Activated CD8-positive, alpha-beta memory T cell treated with anti-CD3 and anti-CD28 coated beads for 4 hours (primary cell): ENCODE measurements at places on chromosomes 7 and 10.

DNA sequence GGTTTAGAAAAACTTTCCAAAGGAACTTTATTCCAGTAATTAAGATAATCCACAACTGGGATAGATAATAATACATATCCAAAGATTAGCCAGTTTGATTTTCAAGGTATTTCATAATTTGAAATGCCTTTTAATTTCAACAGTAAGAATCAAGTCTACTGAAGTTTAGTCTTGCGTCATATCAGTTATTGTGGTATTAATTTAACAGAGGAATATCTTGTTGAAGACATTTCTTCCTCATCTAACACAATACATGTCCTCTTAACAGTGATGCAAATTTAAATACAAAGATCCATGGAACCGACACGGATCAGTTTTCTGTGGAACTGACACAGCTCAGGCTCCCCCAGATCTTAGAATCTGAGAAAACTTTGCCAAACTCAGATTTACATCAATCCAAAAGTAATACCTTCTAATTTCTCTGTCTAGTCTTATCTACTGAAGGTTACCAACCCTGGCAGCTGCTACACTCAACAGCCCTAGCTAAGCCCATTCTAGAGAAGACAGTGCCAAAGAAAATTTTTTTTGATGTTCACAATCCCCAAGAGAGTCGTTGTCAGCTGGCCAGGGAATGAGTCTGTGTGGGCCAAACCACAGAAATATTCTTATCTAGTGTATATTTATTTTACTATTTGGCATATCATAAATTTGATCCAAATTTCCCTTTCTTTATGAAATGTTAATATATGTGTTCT lies 365.2 kb upstream of the MEOX2 start:
- DNase-seq: no peak

DNA sequence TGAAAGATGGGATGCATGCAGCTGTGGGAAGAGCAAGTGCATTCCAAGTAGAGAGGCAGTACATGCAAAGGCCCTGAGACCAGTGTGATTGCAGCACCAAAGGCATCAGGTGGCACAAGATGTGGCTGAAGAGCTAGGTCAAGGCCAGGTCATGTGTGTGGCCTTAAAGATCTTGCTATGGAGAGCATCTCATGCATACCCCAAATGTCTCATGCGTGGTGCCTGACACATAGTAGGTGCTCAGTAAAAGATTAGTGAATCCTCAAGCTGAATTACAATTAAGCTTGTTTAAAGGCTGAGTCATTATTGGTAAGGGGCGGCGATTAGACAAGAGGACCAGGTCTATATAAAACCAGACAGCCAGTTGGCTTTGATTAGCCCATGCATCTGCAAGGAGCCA lies 336.6 kb downstream of the FGFR2 start:
- DNase-seq: no peak

DNA sequence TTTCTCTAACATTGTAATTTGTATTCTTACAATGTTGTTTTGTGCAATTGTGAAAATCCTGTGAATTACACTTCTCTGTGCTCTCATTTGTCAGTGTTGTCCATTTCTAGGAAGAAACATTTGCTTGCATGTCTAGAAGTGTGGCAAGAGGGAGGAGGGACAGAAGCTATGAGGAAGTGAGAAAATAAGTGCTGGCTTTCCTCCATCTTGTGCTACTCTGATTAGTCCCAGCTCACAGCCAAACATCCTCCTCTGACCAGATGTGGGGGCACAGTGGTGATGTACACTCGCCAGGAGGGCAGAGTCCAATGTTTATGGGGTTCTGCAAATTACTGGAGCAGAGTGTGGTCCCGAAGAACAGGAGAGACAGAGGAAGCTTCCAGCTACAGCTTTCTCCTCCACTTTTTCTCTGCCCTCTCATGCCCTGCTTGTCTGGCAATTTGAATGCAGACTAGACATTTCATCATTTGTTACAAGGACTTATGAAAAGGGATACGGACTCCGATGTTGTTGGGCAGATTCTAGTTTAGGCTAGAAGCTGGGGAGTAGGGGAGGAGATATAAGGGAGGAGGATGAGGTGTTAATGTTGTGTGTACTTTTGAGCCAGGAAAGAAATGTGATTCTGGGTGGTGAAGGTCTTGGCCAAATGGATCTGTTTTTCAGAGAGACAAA lies 131.0 kb upstream of the C1GALT1 start:
- no peak for DNase-seq

GRCh38 chr7:80087051-80087770 lies 47.4 kb upstream of the GNAI1 start:
- no peak for DNase-seq

- DNase-seq: no peak
Observed at GRCh38 chr7:98993024-98993897, 114.9 kb downstream of the TRRAP start.
